ENCODE measurements at places on chromosomes 7 and 10.

DNA sequence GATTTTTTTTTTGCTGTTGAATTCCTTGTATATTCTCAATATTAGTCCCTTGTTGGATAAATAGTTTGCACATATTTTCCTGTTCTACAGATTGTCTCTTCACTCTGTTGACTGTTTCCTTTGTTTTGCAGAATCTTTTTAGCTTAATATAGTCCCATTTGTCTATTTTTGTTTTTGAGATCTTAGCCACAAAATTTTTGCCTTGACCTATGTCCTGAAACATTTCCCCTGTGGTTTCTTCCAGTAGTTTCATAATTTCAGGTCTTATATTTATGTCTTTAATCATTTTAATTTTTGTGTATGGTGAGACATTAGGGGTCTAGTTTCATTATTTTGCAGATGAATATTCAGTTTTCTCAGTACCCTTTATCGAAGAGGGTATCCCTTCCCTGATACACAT, 92.7 kb downstream of the LANCL2 start:
- DNase-seq: no peak

DNA sequence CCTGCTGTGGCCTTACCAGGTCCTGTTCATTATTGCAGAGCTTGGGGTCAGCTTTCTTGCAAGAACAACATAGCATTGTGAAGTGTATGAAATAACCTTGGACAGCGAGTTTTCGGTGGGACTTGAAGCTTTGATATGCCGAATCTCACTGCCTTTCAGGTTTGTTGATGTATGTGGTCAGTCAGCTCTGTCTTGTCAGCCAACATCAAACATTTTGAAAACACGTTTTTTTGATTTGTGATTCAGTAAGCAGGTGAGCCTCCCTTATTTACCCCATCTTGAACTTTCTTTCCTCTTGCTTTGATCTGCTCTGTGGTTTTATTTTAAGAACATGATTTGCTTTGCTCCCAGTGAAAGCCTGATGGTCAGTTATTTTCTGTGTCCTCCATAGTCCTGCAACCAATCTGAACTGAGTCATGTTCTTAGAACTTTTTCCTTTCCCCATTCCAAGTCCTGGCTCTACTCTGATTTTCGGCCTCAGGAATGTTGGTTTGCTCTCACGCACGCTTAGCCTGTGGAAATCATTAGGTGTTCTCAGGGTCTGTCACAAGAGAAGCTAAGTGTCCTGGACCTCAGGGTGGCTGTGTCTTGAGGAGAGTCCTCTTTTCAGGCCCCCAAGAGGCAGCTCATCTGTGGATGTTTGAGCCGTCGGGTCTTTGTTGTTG, 8.7 kb downstream of the WBP1L start:
- DNase-seq: no peak

DNA sequence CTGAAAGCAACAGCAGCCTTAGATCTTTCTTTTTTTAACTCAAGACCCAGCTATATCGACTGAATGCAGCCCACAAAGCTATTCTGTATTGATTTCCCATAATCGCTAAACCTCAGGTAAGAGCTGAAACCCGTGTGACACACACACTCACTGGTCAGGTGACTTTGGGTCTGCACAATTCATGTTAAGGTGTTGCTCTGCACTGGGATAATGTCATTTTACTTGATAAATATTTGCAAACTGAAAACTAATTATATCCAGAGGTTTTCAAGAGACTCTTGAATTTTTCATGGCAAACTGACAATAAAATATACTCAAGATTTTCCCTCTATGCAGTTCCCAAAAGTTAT, 33.1 kb downstream of the SCRN1 start:
- DNase-seq: no peak

- no peak for DNase-seq
Measured at GRCh38 chr7:155418941-155419755, 38.8 kb upstream of the EN2 start.
